ENCODE measurements at places on chromosomes 2 and 18. TPM values are rescaled to one million over a fixed set of nuclear protein-coding genes. Genes with fewer than 3 reads are reported as not detected.

GALR1 gene
- total RNA-seq = 3.6 TPM

IMP4 gene
- 38.8 TPM for total RNA-seq

CFAP53 gene
- 0.96 TPM for total RNA-seq

IL36RN gene
- 6.0 TPM for total RNA-seq

GAL3ST2 gene
- 2.2 TPM for total RNA-seq

CREB1 gene
- 69.6 TPM for total RNA-seq

RAB6C gene
- 1.9 TPM for total RNA-seq

GKN2 gene
- total RNA-seq = 0.96 TPM

SIX2 gene
- 0.48 TPM for total RNA-seq

ZC3H15 gene
- 54.9 TPM for total RNA-seq

MROH2A gene
- total RNA-seq = not detected

CHRNG gene
- total RNA-seq = not detected

ACKR3 gene
- 14.7 TPM for total RNA-seq

EGR4 gene
- 1.4 TPM for total RNA-seq

FNDC4 gene
- 3.1 TPM for total RNA-seq

HOXD12 gene
- 1.9 TPM for total RNA-seq

CABLES1 gene
- 18.3 TPM for total RNA-seq

SPATA3 gene
- total RNA-seq = not detected

ANKRD39 gene
- 17.3 TPM for total RNA-seq

EVA1A gene
- 14.4 TPM for total RNA-seq

IL37 gene
- total RNA-seq = not detected

DPP4 gene
- total RNA-seq = 86.7 TPM

SOCS6 gene
- 31.8 TPM for total RNA-seq

MOCOS gene
- 7.0 TPM for total RNA-seq

KRTCAP3 gene
- not detected for total RNA-seq

ANKRD30BL gene
- total RNA-seq = 1.7 TPM

CD8B gene
- not detected for total RNA-seq

SRD5A2 gene
- 0.72 TPM for total RNA-seq

Data from umbilical cord (tissue), 2 donors.